Peyer's patch (tissue), 4 donors: ENCODE measurements at places on chromosomes 7 and 10. TPM values are rescaled to one million over a fixed set of nuclear protein-coding genes. Genes with fewer than 3 reads are reported as not detected.
A peak's percentile ranks its signal among the peaks of the same experiment; 100 is the strongest.

DNA sequence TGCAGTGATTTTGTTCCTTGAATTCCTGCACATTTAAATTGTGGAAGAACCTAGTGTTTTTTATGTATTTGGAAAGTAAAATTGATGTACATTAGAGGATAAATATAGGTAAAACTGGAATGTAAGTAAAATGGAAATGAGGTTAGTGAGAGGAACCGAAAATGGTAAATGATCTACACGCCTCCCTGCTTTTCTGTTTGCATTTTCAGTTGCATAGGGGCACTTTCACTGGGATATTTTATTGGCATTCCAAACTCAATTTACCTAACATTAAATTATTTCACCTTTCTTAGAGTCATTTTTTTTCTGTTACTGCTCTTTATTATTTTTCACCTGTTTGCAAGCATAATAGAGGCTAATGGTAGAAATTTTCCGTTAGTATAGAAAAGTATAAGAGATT, 8.0 kb downstream of the CDK13 start:
- H3K27me3 ChIP-seq, result no peaks in the 10 kb centered on the region
- no peak for DNase-seq
- H3K4me3 ChIP-seq, result no peak overlapping the region
- no peaks in the 10 kb centered on the region for H3K36me3 ChIP-seq

DNA sequence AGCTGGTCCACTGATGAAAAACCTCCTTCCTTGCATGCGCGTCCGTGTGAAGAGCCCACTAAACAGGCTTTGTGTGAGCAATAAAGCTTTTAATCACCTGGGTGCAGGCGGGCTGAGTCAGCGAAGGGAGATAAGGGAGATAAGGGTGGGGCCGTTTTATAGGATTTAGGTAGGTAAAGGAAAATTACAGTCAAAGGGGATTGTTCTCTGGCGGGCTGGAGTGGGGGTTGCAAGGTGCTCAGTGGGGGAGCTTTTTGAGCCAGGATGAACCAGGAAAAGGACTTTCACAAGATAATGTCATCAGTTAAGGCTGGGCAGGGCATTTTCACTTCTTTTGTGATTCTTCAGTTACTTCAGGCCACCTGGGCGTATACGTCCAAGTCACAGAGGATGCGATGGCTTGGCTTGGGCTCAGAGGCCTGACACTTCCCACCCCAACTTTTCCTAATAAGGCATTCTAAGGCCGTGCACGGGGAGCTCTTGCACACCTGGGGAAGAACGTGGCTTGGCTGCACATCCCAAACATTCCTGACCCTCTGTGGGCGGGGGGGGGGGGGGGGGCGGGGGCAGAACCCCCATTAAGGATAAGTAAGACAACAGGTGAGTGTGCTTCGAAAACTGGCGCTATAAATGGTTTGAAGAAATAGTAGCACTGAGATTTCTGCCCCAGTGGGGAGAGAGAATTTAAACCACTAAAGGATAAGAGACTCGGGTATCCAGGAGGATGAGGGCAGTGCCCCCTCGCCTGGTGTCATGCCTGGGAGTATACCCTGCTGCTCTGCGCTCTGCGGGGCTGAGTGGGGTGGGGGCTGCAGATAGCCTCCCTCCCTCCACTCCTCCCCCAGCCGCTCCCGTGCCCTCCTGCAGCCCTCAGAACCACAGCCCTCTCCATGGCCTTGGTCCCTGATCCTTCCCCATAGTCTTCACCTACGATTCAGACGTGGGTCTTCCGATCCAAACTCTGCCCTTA, 217.6 kb downstream of the MLLT10 start:
- no peak overlapping the region for H3K4me3 ChIP-seq
- H3K36me3 ChIP-seq, result no peaks in the 10 kb centered on the region
- peak; percentile 64 for DNase-seq
- no peak overlapping the region for H3K27ac ChIP-seq
- H3K27me3 ChIP-seq, result no peaks in the 10 kb centered on the region
- no peaks in the 10 kb centered on the region for H3K4me1 ChIP-seq

GRCh38 chr7:107676249-107676648, 15.6 kb downstream of the SLC26A4 start:
- no peak for DNase-seq
- no peak overlapping the region for H3K4me3 ChIP-seq
- H3K36me3 ChIP-seq, result no peaks in the 10 kb centered on the region
- H3K4me1 ChIP-seq, result no peaks in the 10 kb centered on the region
- H3K27ac ChIP-seq, result no peak overlapping the region

DNA sequence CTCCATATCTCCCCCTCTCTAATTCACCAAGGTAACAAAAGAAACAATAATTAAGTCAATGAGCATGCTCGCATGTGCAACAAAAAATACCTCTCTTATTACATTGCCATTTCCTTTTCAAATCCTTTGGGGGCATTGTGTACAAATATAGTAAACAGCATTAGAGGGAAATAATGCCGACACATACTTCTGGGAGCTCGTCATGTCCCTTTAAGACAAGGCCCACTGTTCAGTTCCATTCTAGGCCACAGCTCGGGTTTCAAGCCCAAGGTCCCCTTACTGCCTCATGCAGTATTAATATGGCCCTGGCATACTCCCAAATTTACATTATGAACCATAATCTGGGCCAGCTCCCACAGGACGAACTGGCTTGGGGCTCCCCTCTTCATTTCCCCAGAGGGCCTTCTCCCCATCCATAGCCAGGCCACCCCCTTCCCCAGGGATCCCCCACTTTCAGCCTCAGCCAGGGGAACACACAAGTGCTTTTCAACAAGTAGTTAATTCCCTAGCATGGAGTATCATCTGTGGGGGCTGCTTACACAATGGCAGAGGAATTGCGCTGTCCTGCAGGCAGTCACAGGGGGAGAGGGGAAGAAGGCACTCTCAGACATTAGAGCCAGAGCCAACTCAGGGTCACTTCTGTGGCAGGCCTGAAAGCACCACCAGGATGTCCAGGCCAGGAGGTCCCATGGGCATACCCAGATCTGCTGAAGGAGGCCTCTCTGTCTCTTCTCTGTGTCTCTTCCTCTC, 110.6 kb downstream of the KCNMA1 start:
- DNase-seq, result no peak
- no peaks in the 10 kb centered on the region for H3K4me1 ChIP-seq
- H3K27ac ChIP-seq, result no peak overlapping the region
- no peaks in the 10 kb centered on the region for H3K27me3 ChIP-seq
- no peak overlapping the region for H3K4me3 ChIP-seq
- H3K36me3 ChIP-seq, result no peaks in the 10 kb centered on the region

Gene MYL10
- total RNA-seq, result not detected

GRCh38 chr7:118153551-118154177, 30.3 kb upstream of the LSM8 start:
- H3K4me3 ChIP-seq, result no peak overlapping the region
- DNase-seq, result no peak
- H3K27me3 ChIP-seq, result no peaks in the 10 kb centered on the region
- H3K36me3 ChIP-seq, result no peaks in the 10 kb centered on the region
- no peaks in the 10 kb centered on the region for H3K4me1 ChIP-seq

DNA sequence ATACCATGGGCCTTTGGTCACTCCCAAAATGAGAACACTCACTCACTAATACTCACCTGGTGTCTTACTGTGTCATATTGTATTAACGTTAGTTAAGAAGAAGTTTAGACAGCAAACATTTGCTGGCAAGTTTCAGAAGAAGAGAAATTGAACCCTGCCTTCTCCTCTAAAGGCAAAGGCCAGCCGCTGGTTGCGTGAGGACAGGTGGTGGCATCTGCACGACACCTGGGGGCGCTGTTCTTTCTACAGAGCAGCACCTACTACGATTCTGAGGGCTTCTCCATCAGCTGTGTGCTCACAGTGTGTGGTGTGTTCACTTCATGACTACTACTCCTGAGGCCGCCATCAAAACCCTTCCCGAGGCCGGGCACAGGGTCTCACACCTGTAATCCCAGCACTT, 17.9 kb upstream of the CLEC2L start:
- H3K4me3 ChIP-seq, result no peak overlapping the region
- no peak overlapping the region for H3K27ac ChIP-seq
- H3K36me3 ChIP-seq, result no peaks in the 10 kb centered on the region
- H3K27me3 ChIP-seq, result no peaks in the 10 kb centered on the region
- no peaks in the 10 kb centered on the region for H3K4me1 ChIP-seq

DNA sequence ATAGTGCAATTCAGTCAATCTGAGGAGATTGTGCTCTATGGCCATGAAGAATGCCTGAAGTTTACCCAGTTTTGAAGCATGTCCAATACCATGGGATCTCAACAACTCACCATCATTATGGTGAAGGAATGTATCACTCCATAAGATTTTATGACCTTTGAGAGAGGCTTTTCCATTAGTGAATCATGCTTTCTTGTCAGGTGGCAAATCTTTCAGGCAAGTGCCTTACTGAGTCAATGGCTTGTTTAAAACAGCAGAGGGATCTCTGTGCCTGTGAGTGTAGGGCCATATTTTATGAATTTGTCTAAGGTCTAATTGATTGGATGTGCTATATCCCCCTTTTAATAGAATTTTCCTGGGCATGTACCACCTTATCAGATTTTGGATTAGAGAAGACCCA, 131.5 kb downstream of the CCDC7 start:
- H3K36me3 ChIP-seq, result no peaks in the 10 kb centered on the region

Gene HSPA12A
- total RNA-seq, result 4.7 TPM

DNA sequence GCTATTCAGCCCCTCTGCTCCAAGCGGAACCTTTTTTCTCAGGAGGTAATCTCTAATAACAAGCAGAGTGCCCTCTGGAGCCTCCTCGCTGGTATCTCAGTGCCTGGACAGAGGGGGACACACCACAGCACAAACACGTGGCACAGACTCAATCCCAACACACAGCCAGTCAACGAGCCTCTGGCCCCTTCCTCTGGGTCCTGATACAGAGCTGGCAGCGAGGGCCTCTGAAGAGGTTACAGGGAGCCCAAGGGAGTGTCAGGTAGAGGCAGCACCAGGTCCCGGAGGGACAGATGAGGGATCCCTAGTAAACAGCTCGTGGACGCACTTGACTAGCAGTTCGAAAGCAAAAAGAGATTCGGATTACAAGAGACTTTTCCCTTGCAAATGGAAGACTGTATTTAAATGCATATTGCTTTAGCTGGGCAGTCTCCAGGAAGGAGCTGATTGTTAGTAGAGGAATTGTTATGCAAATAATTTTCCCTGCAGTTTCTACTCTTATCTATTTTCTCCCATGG, 14.1 kb downstream of the CXCL12 start:
- DNase-seq, result no peak
- no peaks in the 10 kb centered on the region for H3K27me3 ChIP-seq
- peaks cover 6% of the 10 kb centered on the region for H3K36me3 ChIP-seq
- no peak overlapping the region for H3K27ac ChIP-seq
- H3K4me1 ChIP-seq, result no peaks in the 10 kb centered on the region

DNA sequence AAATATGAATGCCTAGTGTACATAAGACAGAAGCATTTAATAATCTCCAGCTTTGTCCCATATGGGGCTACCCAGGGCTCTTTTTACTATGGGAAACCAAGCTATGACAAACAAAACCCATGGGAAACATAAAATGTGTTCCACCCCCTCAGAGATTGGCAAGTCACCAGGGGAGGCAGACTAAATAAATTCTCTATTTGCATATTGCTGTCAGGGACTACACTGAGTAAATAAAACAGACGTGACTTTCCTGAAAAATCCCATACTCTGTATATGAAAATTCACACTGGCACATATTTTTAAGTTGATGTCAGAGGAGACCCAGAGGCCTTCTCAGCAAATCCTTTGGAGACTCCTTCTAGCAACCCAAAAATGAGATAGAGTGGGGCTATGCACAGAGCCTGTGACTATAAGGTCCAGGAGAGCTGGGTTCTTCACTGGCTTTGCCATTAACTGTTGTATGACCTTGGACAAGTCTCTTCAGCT, 44.0 kb upstream of the HPSE2 start:
- no peaks in the 10 kb centered on the region for H3K27me3 ChIP-seq
- no peaks in the 10 kb centered on the region for H3K36me3 ChIP-seq
- no peak overlapping the region for H3K4me3 ChIP-seq
- no peaks in the 10 kb centered on the region for H3K4me1 ChIP-seq
- DNase-seq, result no peak

- H3K36me3 ChIP-seq, result no peaks in the 10 kb centered on the region
- H3K4me3 ChIP-seq, result no peak overlapping the region
- H3K27ac ChIP-seq, result no peak overlapping the region
- H3K4me1 ChIP-seq, result no peaks in the 10 kb centered on the region
- DNase-seq, result peak; percentile 86
Measured at GRCh38 chr10:77641788-77642397, 4.3 kb upstream of the KCNMA1 start.
